ENCODE measurements at places on chromosomes 2 and 18.

DNA sequence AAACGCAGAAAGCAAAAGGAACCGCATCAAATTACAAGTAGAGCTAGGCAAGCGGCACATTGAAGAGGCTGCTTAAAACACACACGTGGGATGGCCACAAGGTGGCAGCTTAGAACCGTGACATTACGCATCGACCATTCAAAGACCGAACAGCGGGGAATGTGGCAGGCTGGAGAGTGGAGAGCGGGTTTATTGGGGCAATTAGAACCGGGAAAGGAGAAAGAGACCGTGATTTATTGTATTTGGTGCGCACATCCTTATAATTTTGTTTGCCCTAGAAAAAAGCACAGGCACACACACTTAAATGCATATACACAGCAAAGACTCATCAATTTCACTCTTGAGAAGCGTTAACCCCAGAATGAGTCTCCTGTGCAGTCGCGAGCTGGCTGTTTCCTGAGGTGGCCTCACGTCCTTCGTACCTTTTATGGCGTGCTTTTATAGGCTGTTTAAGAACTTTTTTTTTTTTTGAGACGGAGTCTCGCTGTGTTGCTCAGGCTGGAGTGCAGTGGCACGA is 31.7 kb upstream of the MEP1B start:
- DNase-seq, result peak; percentile 91

DNA sequence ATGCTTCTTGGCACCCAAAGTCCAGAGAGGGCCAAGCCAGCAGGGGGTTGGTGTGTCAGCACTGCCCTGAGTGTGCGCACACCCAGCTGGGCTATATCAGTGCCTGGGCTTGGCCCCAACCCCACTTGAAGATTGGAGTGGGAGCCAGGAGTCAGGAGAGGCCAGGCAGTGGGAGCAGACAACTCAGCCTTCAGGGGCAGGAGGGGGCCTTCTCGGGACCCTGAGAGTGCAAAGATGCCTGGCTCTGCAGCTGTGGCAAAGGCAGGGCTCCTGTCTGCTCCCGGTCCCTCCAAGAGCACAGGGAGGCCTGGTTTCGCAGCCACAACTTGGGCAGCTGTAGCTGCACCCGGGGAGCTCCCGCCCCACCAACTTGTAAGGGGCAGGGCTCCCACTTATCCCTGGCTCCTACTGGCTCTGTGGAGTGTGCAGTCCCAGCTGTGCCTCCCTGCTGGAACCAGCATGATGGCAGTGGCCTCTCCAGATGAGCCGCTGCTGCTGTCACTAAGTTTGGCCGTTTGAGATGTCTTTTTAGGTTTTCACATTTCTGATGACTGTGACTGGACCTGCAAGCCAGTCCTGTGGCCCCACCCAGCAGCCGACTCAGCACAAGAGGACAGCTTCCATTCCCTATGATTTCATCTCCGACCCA is 148.8 kb upstream of the HS6ST1 start:
- no peak for DNase-seq

DNA sequence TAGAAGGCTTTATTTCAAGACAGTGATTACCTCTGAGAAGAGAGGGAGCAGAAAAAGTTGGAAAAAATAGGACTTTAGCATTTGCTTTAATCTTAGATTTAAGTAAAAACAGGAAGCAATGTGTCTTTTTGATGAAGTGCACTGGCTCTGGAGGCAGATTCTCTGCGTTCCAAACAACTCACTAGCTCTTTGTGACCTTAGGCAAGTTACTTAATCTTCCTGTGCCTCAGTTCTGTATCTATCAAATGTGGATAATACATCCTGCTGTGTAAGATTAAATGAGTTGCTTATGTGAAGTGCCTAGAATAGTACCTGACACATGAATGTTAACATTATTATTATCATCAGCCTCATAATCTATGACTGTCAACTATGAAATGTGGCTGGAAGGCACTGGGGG is 42.3 kb downstream of the RPRD1A start:
- no peak for DNase-seq

GRCh38 chr2:161116509-161116908 is 43.7 kb upstream of the TANK start:
- DNase-seq, result no peak

GRCh38 chr2:86636842-86637241 is 13.2 kb upstream of the RNF103 start:
- DNase-seq, result no peak

DNA sequence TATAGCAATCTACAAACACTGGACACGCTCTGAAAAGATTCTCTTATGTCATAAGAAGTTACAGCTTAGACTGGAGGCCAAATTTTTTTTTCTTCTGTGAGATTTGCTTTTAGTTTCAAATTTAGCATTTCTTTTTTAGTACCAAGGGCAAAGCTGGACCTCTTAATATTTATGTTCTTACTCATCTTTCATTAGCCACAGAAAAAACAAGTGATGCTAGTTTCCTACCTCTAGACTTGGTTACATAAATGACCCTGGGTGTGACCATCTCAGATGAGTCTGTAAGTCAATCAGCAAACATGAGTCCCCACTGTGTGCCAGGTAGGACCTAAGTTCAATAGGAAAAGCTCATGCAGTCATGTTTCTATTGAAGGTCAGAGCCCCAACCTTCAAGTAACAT is 94.4 kb downstream of the MEP1B start:
- no peak for DNase-seq

- no peak for DNase-seq
These were observed 600.1 kb downstream of the ARHGAP15 start for GRCh38 chr2:143729296-143729814.

- no peak for DNase-seq
These were observed 464.8 kb upstream of the RGPD4 start for GRCh38 chr2:107361751-107362381.

GRCh38 chr2:20170704-20171250 is 54.2 kb downstream of the SDC1 start:
- no peak for DNase-seq

DNA sequence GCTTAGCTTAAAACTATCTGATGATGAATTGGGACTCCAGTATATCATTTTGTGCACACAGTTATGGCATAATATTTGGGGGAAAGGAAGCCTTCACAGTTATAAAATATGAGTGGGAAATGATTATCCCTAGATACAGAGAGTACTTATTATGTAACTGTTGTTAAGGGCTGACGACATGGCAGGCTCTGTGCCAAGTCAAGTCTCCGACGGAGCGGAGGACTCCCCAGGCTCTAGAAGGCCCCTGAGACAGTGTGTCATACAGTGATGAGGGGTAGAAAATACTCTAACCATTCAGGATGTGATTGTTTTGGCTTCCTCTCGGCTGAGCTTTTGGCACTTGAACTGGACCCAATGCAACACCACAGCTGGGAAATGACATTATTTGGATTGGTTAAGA is 211.8 kb downstream of the SLC8A1 start:
- DNase-seq, result peak; percentile 35

DNA sequence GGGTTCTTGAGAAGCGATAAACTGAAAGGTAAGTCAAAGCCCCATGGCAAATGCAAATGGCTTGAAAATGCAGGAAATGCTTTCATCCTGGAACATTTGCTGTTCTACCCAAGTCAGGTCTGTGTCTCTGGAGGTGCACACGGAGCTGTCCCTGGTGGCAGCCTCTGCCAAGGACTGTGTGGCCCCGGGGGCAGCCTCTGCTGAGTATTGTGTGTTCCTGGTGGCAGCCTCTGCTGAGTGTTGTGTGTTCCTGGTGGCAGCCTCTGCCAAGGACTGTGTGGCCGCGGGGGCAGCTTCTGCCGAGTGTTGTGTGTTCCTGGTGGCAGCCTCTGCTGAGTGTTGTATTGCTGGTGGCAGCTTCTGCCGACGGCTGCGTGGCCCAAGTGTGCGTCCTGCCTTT is 135.6 kb upstream of the ALKAL2 start:
- DNase-seq, result no peak

DNA sequence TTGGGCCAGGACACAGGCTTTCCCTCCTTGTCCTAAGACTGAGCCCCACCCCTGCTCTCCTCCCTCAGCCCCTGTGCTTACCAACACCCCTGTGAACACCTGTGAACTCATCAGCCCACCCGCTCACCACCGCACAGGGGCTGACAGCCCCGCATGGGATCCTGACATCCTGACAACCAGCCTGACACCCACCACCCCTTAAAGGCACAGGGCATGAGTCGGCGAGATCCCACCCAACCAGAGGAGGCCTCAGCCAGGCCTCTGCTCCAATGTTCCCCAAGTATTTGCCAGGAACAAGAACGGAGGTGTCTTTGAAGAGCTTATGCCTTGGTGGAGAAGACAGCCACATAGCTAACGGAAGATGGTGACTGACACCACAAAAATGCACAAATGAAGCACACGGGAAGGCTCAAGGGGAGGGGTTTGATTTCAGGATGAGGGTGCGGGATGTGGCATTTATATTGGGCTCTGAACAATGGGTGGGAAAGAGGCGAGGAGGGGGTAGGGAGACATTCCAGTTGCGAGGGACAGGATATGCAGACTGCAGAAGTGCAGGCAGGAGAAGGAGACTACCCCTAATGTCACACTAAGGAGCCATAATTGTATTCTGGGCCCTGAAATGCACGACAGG is 11.0 kb downstream of the RAB11FIP5 start:
- no peak for DNase-seq

- no peak for DNase-seq
These were observed 42.1 kb upstream of the KCNG2 start for GRCh38 chr18:79755496-79756142.

DNA sequence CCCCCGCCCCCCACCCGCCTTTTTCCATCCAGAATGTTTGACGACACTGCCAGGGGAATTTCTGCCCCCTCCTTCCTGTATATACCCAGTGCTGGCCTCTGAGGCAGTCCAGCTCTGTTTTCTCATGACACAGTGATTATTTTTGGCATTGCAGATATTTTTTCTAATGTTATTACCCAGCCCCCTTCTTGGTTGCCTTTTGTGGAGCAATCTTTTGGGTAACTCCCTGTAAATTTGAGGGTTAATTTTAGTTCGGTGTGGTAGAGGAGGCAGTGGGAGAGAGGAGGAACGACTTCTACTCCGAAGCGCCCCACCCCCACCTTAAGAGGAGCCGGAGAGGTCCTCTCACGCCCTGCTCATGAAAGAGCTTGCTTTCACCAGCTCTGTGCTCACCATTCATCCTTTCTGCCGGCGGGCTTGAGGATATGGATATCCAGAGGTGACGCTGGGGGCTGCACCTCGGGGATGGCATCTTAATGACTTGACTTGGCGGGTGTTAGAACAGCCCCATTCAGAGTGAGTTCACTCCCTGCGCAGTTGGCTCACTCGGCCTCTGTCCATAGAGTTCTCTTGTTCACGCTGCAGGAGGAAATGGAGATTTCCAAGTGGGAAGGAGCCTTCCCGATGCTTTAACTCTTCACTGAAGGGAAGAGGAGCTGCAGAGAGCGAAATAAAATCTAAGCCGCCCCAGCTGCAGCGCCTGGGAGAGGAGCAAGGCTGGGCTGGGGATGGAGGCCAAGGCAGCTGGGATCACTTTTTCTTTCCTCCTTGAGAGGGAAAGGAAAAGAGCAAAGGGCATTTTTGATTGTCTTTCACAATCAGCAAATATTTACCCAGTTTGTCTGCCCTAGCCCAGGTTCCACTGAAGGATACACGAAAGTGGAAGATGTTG is 38.4 kb downstream of the EPAS1 start:
- no peak for DNase-seq

DNA sequence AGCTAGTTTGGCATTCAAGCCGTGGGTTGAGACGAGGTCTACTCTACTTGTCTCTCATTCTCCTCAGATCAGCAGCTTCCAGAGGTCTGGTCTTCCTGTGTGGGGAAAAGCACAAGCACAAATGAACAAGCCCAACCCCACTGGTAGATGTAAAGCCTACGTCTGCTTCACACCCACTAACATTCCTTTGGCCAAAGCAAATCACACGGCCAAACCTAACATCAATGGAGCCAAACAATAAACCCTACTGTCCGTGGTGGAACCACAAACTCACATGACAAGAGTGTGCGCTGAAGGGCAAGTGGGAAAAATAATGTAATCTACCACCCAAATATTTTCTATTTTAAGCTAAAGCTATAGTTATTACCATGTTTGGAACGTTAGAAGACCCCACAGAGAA is 179.3 kb upstream of the MGAT5 start:
- no peak for DNase-seq

DNA sequence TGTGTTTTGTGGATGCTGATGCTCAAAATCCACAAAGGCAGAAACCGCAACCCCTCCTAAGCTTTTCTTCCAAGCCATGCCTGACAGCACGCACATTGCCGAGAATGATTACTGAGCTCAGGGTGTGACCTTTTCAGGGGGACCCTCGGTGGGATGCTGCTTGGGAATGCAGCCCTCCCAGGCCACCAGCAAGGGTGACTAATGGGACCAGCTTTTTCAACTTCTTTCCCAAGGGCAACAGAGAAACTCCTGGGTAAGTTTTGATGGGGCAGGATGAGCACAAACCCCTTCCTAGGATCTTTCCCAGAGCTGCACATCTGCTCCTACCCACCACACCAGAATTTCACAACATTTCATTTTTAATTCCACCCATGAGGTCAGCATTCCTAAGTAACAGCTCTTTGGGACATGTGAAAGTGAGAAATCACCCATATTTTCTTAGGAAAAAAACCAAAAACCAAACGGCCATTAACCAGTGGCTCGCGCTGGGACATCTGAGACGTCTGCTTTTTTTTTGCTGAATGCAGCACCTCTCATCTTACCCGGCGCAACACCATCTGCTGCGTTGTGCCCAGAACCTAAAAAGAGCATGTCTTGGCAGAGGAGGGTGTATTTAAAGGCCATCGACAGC is 119.0 kb downstream of the ARL4C start:
- DNase-seq, result no peak

- no peak for DNase-seq
These were observed 325.1 kb downstream of the RND3 start for GRCh38 chr2:150162241-150162942.

DNA sequence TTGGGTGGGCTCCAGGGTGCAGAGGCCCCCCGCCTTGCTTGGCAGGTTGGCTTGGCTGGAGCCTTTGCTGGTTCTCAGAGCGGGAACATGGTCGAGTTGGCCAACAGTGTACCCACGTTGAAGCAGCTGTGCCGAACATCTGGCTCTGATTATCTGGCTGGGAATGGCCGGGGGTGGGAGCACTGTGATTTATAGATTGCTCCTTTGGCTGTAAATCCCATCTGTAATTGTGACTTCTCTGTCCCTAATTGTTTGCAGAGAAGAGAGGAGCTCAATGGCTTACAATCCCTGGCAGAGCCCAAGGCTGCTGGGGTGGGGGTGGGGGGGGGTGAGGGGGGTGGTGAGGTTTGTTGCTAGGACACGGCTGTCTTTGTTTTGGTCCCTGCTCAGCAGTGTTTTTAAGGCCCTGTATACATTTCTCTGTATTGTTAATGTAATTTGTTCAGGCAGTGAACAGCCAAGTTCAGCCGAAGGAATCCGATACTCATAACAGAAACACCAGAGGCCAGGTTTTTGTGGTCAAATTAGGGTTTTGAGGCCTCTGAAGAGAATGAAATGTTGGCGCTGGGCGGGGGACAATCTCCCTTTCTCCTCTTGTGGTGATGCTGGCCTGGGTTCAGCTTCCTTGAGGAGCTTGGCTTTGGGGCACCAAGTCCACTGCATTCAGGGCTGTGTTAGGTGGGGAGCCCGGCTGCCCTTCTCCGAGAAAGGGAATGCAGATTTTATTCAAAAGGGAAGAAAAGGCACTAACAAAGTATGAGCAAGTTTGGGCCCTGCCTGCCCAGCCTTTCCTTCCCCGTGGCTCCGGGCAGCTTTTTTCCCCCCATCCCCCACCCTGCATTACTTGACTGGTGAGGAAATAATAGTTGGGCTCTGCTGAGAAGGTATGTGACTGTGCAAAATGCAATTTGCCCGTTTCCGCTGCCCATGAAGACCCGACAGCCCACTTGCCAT is 82.5 kb downstream of the TCF7L1 start:
- peak; percentile 50 for DNase-seq

- DNase-seq, result no peak
These were observed 164.9 kb downstream of the L3MBTL4 start for GRCh38 chr18:6249788-6250187.
